ENCODE measurements at places on chromosomes 6 and 20.

DNA sequence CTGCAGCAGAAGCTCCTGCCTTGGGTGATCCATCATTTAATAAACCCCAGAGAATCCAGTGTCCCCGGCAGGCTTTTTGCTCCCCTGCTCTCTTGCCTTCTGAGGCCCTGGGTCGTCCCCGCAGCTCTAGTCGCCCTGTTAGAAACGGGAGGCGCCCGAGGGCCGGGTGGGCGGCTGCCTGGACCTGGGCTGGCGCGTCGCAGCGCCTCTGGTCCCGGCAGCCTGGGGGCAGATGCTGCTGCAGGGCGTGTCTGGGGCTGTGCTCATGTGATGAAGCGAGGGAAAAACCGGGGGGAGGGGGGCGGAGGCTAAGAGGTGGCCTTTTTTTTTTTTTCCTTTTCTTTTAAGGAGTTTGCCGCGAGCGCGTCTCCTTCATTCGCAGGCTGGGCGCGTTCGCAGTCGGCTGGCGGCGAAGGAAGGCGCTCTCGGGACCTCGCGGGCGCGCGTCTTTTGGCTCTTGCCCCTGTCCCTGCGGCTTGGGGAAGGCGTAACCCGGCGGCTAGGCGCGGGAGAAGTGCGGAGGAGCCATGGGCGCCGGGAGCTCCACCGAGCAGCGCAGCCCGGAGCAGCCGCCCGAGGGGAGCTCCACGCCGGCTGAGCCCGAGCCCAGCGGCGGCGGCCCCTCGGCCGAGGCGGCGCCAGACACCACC lies 394 bp downstream of the AKAP12 start:
- peak; percentile 49 for DNase-seq

- no peak for DNase-seq
Measured at GRCh38 chr20:48401359-48401758, 426.4 kb downstream of the PREX1 start.

DNA sequence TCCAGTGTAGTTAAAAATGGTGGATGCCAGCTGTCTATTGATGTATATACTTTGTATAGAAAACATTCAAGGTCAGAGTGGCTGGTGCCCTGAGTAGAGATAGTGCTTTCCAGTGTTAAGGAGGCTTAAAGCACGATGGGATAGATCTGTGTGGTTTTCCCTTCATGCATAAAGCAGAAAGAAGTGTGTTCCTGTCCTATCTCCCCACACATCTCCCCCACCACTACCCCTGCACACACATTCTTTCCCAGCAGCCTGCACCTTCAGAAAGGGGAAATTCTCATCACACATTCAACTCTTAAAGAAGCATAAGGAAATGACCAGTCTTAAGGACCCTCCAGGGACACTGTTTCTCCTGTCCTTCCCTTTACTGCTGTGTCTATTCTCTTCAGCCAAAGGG lies 221.7 kb upstream of the TAB2 start:
- no peak for DNase-seq

DNA sequence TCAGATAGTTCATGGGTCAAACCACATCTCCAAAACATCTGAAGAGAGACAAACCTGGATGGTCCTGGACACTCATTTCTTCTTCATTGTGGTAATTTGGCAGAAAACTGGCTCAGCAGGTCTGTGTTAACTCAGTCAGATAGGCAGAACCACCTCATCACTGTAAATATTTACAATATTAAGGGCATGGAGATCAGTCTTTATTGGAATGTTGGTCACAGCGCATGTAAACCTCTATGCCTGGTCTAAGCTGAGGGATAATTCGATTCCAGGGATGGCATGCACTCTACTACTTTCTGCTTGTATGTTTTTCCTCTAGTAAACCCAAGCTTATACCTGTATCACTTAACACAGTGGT lies 4.0 kb upstream of the TBC1D7 start:
- DNase-seq, result no peak

- no peak for DNase-seq
Measured at GRCh38 chr20:33561692-33562601, 72.1 kb downstream of the CBFA2T2 start.

Measured in GM10248 (cell line).